ENCODE measurements at places on chromosomes 1 and 21.

DNA sequence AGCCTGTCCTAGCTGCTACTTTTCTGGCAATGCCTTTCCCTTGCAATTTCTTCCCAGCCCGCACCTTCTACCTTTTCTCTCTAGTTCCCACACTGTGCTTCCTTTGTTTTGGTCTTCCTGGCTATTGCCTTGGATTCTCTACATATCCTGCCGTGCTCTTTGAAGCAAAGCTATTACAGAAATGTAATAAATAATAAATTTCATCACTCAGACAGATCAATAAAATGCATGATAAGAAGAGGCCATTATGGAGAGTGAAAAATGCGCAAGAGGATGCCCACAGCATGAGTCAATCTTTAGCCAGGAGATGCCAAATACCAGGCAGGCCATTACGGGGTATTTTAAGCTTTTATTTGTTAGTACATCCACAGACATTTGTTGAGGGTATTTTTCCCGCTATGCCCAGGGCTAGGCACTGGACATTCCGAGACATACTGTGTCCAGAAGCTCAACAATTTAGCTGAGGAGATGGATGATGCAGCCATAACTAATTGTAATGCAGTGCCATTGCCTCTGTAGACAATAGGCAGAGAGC lies 163.6 kb downstream of the ST6GALNAC3 start:
- no peak for DNase-seq

- DNase-seq, result no peak
Measured at GRCh38 chr1:228785366-228786330, 50.4 kb downstream of the RHOU start.

DNA sequence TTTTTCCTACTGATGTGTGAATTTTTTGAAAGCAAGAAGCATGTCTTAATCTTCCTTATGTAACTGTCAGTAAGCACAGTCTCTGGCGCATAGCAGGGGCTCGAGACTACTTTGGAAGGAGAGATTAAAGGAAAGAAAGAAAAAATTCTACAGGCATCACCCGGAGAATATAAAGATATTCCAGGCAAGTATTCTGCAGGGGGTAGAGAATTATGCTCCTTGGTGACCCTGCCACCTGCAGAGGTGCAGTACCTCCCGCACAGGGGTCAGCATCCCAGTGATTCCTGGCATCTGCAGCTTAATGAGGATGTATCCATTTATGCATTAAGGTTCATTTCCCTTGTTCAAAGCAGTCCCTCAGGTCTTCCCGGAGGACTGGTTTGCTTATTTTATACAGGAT lies 87.6 kb upstream of the WLS start:
- no peak for DNase-seq

GRCh38 chr1:209354111-209354839 lies 229.2 kb upstream of the CAMK1G start:
- DNase-seq, result peak; percentile 9

GRCh38 chr1:193841857-193842256 lies 655.4 kb upstream of the B3GALT2 start:
- no peak for DNase-seq

GRCh38 chr21:21232320-21232719 lies 234.1 kb downstream of the NCAM2 start:
- DNase-seq, result no peak

- peak; percentile 11 for DNase-seq
Measured at GRCh38 chr1:224377676-224378006, 21.0 kb downstream of the CNIH4 start.

- no peak for DNase-seq
Measured at GRCh38 chr21:39053126-39053525, 130.1 kb downstream of the PSMG1 start.

DNA sequence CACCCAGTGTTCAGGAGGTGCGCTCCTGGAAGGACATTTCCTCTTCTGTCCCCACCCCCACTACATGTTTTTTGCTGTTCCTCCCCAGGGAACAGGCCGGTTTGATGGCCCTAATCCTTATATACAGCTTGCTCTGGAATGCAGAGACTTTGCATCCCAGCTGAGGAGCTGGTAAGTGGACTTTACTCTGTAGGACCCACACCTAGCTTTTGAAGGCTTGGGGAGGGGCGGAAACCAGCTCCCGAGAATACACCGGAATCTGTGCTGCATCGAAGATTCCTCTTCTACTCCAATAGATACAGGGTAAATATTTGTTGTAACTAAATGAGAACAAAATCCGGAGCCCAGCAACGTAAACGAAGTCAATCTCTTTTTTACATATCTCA lies 1.2 kb upstream of the CGN start:
- DNase-seq, result no peak

DNA sequence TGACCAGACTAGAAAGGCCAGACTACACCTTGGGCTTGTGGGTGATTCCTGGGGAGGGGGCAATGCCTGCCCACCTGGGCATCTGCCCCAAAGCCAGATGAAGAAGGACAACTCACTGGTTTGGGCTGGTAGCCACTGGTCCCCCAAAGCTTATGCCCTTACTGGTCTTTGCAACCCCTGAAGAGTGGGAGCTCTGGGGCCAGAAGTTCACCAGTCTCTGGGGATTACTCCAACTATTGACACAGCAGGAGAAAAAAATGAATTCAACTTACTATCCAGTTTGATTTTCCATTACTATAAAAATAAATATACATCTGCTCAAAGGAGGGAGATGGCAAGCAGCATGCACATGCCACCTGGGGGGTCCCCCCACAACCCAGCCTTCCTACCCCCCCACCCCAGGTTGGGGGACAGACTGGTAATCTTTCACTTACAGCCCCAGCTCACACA lies 2.6 kb downstream of the AHDC1 start:
- no peak for DNase-seq

GRCh38 chr1:21168444-21168843 lies 8.3 kb downstream of the EIF4G3 start:
- DNase-seq, result no peak

GRCh38 chr21:39972471-39972870 lies 105.2 kb downstream of the PCP4 start:
- no peak for DNase-seq

DNA sequence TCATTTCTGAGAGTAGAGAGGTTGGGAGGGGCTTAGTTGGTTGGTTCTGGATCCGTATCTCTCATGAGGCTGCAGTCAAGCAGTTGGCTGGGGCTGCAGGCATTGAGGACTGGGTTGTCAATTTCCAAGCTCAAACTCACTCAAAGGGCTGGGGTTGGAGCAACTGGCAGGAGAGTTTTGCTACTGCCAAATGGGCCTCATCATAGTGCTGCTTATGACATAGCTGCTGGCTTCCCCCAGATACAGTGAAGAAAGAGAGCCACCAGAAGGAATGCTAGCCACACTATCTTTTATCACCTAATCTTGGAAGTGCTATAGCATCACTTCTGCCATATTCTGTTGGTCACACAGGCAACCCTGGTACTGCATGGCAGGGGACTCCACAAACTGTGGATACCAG lies 363.5 kb upstream of the USP24 start:
- DNase-seq, result no peak

DNA sequence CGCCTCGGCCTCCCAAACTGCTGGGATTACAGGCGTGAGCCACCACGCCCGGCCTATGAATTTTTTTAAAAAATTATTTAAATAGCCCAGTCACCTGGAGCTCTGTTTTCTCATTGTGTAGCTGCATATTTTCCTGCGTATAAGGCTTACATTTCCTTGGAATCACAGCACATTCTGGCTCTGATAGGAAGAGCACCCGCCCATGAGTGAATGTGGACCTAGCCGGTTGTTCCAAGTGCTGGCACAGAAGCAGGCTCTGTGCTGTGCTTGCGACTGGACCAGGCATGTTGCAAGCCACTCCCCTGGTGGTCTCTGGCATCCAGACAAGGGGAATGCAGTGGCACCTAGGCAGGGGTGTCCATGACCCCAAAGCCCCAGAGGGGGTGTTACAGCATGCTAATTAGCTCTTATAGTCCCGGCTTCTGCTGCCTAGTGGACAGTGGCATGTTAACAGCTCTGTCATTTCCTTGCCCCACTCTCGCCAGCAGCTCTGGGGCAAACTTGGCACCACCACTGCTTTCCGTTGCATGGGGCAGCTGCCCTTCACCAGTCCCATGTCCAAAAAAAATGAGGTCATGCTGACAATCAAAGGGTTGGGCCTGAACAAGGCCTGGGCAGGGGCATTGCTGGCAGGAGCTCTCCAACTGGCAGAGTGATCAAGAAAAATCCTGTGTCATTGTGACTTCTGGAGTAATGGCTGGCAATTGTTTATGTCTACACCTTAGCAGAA lies 5.2 kb upstream of the VTCN1 start:
- DNase-seq, result no peak

DNA sequence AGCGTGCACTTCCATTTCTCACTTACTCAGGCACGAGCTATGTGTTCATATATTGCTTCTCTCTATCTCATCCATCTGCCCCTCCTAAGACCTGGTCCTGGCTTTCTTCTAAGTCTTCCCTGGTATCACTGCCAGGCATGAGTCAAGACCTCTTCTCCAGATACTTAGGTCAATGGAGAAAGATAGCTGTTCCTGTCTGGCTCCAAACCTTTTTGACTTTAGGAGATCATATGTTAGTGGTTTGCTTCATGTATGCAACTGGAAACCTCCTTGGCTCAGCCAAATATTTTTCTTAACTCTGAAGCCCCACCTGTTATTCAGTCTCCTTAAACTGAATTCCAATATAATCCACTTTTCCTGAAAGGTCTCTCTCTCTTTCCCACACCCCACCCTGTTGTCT lies 211.6 kb upstream of the PTBP2 start:
- DNase-seq, result no peak

DNA sequence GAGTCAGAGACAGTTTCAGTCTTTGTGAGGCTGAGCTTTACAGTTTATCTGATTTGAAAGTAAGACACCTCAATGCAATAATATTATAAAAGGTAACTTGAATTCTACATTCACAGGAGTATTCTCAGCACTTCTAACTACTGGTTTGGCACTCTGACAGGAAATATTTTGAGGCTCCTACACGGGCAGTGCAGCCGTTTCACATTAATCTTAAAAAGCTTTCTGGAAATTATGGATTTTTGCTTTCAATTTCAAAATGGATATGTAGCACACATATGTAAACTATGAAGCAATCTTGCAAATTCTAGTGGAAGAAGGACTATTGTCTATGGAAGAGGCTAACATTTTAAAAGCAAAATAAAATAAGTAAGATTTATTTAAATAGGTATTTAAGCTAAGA lies 262.9 kb upstream of the SNX7 start:
- no peak for DNase-seq
